Cortex of kidney (tissue), 1 donor: ENCODE measurements at places on chromosomes 11 and 22.
A peak's percentile ranks its signal among the peaks of the same experiment; 100 is the strongest.

DNA sequence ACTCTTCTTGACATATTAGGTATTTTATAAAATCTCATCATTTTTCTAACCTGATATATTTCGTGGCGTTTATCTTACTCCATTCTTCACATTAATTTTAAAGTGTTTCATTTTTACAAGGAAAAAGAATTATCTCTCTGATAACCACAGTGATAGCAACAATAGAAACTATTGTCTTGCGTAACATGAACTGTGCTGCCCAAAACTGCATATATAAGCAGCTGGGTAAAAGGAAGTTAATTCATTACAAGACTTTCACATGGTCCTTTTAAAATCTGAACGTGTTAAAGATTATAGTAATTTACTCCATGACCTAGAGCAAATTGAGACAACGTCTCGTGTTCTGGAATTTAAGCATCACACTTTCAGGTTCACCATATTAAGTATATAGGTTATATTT, 210.4 kb upstream of the GRIA4 start:
- DNase-seq: no peak

GRCh38 chr11:933142-933851, 7.6 kb downstream of the AP2A2 start:
- DNase-seq: no peak

- DNase-seq: no peak
Measured at GRCh38 chr22:41504397-41504796, 35.5 kb downstream of the ACO2 start.

- no peak for DNase-seq
Measured at GRCh38 chr11:371716-372590, 2.7 kb downstream of the B4GALNT4 start.

DNA sequence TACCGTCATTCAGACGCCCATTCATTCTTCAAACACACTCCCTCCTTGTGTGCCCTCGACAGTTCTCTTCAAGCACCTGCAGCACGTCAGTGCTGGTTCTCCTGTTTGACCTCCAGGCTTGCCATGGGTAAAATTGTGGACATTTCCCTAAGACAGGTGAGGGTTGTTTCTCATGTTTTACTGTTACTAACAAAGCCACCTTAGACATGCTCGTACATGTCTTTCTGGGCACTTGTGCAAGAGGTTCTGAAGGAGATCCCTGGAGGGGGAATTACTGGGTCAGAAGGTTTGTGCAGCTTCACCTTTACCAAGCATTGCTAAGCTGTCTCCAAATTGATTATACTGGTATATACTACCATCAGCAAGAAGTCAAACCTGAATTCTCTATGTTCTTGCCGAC, 189.7 kb upstream of the TMEM45B start:
- DNase-seq: no peak

DNA sequence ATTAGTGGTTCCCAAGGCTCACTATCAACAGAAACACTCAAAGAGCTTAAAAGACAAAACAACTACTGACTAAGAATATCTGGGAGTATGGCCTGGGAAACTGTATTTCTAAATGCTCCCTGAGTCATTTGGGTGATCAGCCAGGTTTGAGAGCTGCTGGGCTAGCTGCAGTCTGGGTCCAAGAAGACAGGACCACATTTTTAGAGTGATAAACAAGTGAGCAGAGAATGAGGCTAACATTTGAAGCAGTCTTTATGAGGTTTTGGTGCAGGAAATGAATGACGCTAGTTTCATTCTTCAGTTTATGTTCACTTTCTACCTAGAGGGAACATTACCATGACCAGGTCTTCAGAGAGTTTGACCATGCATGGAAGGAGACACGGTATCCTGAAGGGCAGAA, 97.7 kb downstream of the TEAD1 start:
- DNase-seq: no peak

GRCh38 chr22:46214616-46215015, 35.5 kb downstream of the CDPF1 start:
- DNase-seq: no peak

DNA sequence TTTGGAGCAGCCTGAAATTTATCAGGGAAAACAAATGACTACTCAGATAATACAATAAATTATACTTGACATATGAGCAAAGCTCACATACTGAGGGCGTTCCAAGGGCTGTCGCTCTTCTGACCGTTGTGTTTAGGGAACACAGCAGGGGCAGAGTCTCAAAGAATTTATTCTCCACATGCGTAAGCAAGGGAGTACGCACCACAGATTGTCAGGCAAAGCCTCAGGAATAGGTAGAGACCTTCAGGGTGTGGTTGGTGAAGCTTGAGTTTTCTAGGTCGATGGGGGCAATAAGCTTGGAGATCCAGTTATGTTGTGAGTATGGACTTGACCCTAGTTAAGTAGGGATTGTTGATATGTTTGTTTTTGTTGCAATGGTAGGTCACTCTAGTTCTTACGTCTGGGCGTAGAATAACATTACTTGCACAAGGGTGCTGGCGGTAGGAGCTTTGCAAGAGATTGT, 830 bp downstream of the ACAT1 start:
- no peak for DNase-seq

- no peak for DNase-seq
Measured at GRCh38 chr22:46484861-46485595, 52.4 kb downstream of the CELSR1 start.

DNA sequence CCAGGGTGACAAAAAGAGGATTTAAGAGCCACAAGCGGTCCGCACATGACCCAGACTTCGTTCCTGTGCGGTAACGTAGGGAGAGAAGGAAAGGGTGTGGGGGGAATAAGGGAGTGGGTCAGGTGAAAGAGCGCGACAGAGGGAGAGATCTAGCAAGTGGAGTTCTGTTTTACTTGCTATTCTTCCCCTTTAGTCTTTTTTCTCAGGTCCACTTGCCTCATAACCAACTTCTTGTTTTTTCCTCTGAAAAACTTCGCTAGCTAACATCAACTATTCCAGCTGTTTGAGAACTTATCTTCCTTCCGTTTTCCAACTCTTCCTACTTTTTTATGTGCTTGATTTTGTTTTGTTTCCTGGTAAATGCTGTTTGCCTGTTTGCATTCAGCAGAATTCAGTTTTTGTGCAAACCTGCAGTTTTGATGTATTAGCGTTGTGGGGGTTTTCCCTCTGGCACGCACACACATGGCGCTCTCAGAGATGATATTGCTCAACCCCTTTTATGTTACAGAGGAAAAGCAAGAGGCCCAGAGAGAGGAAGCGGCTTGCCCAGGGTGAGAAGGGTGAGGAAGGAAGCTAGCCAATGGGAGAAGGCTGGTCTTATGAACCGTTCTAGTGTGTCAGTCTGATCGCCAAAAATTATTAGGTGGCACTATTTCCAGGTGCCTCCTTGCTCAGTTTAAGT, 592 bp upstream of the CTSC start:
- no peak for DNase-seq

DNA sequence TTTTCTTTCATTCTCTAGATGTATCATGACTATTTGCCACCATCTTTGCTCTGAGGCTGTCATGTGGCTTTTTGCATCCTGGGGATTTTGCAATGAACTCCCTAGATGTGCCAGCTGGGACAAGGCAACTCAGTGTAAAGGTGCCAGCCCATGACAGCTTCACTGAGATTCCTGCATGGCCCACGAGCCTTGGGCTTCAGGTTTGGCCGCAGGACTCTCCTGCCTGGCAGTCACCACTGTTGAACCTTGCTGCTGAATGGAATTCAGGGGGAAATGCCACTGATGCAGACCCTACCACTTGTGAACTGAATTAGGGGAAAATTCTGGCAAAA, 385.2 kb downstream of the SOX6 start:
- DNase-seq: no peak

- peak; percentile 46 for DNase-seq
Measured at GRCh38 chr22:37804881-37805809, 2.6 kb upstream of the GCAT start.

GRCh38 chr11:13366266-13367026, 88.9 kb downstream of the BMAL1 start:
- DNase-seq: no peak

DNA sequence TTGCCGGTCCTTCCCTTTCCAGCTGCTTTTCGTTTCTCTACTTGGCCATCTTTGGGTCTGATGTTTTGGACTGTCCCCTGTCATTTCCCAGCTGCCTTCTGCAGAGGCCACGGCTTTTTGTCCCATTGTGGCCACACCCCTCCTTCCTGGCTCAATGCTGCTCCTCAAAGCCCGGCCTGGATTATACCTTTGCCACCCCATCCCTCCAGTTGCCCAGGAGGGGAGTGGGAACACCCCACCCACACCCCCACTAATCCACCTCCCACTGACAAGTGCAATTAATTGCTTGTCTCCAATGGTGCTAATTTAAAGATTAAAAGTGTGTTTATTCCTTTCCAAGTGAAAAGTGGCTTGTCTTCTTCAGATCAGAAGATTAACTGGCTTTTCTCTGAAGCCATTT, 34.2 kb upstream of the CSNK2A3 start:
- no peak for DNase-seq

DNA sequence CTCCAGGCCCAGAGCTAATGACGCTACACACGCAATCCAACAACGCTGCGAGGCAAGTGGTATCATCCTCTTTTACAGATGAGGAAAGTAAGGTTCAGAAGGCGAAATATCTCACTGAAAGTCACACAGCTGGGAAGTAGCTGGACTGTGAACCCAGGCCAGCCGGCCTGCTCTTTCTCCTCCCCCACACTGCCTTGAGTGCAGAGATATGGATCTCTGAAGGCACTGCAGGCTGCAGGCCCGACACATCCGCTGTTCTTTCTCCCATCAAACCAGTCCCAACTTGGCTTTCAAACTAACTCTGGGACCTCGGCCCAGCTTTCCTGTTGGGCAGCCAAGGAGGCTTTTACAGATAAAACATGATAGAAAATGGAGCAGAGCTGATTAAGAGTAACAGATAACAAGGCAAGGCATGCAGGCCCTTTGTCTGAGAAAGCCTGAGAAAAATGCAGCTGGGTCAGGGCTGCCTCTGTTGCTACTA, 64.0 kb upstream of the PTPRJ start:
- no peak for DNase-seq

DNA sequence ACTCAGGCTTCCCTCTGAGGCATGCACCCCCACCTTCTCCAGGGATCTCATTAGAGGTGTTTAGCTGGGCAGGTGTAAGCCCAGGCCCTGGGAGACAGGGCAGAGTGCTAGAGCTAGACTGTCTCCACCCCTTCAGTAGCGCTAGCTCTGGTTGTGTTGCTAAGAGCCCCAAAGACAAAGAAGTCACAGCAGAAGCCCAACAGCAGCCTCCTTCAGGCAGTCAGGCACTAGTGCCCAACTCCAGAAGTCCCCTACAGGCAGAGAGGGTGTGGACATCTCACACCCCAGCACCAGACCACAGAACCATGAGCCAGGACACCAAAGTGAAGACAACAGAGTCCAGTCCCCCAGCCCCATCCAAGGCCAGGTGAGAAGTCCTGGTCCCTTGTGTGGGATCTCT, at the start of gene CNGA4:
Gene CNGA4 (plus strand): TSS at position 188 of the 400 bp plus-strand sequence. CDS start 118 bp downstream, at position 306.
- DNase-seq: no peak

- no peak for DNase-seq
Measured at GRCh38 chr11:19466314-19466713, 225.6 kb upstream of the E2F8 start.

- no peak for DNase-seq
Measured at GRCh38 chr22:19524170-19525115, at the start of gene CLDN5. TSS of gene CLDN5 (minus strand) at chr22:19524410. CDS start at chr22:19524255, 155 bp downstream.

DNA sequence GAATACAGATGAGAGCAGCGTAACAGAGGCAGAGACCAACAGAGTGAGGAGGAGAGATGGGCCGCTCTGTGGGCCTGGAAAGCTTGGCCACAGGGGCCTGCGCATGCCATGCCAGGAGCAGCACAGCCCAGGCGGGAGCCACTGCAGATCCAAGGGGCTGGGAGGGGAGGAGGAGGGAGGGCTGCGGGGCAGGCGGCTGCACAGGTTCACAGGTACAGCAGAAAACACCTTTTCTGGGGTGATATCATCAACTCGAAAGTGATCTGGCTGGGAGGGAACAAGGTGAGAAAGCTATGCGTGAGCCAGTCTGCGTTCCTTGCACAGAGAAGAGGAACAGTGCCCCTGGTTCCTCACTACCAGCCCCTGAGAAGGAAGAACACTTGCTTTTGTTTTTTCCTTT, 14.8 kb downstream of the VPS37C start:
- DNase-seq: no peak

DNA sequence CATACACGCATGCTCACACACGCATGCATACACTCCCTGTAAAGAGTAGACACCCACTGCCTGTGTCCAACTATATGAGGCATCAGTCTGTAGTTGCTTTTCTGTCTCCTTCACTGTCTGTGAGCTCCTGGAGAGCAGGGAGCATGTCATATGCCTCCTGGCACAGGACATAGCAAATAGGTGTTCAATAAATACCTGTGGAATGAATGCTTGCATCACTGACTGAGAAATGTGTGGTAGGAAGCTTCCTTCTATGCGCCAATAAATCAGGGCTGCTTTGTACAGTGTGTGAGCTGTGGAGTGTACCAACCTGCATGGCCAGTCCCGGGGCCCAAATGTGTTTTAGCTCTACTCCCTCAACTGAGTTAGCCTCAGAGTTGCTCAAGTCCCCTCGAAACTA, 37.2 kb upstream of the NAV2 start:
- no peak for DNase-seq

GRCh38 chr11:16252373-16252772, 104.0 kb downstream of the SOX6 start:
- DNase-seq: no peak

DNA sequence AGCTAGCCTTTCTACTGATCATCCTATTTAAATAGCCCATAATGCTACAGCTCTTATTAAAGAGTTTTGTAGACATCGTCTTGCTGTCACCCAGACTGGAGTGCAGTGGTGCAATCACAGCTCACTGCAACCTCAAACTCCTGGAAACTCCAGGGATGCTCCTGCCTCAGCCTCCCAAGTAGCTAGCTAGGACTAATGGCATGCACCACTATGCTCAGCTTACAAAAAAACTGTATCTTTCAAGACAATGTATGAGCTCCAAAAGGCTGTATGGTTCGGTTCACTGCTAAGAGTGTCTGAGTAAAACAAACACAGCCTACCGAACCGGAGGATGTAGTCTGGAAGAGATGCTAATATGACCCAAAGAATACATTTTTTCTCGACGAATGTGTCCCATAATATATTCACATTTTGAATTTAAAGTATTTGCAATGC, 2.6 kb downstream of the TAF1D start:
- DNase-seq: no peak

DNA sequence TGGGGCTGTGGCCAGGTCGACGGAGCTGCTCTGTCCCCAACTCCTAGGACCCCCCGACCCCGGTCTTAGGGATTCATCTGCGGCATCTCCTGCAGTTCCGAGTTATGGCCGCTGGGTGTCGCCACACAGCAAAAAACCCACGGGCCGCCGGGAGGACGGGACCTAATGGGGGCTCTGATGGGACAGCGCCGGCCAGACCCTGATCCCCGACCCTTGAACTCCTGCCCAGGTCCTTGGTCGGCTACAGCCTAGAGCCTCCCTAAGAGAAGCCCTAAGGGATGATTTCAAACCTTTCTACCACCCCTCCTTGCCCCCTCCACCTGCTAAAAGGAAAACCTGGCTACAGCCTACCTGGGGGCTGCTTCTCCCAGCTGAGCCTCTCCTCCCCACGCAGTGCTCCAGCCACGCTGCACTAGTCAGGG, 30.8 kb upstream of the LRRC10B start:
- no peak for DNase-seq
